Activated effector memory CD4-positive, alpha-beta T cell treated with Interleukin-2 at 50 U/mL for 16 hours (primary cell): ENCODE measurements at places on chromosomes 13 and 19.

- DNase-seq, result no peak
Measured at GRCh38 chr13:80889829-80890228, 548.9 kb upstream of the SPRY2 start.

GRCh38 chr13:72431981-72432682 is 295.3 kb downstream of the MZT1 start:
- DNase-seq, result no peak

- no peak for DNase-seq
Measured at GRCh38 chr13:77909827-77910226, 8.8 kb downstream of the EDNRB start.

GRCh38 chr13:99861771-99862170 is 109.8 kb downstream of the ZIC5 start:
- no peak for DNase-seq

DNA sequence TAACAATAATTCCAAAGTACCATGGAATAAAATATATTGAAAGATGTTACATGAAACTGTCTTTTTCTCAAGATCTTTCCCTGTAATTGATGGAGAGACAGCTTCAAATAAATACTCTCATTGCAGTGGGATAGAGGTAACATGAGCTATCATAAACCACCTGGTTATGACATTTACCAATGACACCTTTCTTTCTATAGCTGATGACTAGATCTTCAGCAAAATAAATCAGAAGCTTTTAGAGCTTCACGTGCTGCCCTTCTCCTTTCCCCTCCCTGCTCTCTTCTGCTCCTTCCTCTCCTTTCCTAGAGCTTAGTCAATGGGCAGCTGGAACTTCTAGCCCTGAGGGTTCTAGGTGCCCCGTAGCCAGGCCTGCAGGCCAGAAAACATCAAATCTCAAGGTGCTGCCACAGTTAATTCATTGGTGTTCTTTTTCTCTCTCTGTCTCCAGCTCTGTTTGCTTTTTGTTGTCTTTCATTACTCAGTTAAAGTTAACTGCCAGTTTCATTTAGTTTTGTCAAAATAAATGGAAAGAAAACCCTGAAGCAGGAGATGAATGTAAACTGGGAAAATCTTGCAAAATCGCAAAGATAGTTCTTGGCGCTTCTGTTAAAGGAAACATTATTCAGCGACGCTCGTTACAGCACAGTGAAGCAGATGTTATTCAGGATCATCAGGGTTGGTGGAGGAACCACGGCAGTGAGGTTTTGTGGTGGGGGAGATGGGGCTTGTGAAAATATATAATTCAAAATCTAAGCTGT is 8.3 kb upstream of the METTL21C start:
- DNase-seq, result no peak

DNA sequence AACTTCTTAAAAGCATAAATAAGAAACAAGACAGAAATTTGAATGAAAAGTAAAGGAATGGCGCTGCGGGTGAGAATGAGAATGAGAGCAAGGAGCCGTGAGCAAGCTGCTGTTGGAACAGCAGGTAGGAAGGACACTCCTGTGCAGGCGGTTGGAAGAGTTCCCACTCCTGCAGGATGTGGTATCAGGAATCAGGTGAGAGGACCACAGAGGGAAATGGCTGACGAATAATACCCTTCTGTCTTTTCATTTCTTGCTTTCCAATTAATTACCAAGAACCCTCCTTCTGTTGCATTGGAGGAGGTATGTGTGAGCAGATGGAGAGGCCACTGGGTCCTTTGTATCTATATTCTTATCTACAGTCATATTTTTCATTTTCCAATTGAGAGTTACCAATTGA is 1504.2 kb downstream of the EFNB2 start:
- DNase-seq, result no peak

DNA sequence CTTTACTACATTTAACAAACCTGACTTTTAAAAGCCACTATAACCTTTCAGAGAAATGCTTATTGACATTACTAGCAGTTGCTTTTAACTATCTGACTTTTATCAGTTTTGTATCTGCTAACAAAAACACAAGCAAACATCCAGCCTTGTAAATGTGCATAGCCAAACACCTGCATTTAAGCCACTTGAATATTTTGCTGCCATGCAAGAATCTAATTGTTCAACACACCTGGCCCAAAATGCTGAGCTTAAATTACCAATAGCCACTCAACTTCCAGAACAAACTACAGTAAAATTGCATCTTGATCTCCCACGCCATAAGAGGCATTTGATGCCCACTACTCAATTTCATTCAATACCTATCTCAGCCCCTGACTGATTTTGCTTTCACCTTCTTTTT is 9.3 kb downstream of the ZIC5 start:
- DNase-seq, result no peak

DNA sequence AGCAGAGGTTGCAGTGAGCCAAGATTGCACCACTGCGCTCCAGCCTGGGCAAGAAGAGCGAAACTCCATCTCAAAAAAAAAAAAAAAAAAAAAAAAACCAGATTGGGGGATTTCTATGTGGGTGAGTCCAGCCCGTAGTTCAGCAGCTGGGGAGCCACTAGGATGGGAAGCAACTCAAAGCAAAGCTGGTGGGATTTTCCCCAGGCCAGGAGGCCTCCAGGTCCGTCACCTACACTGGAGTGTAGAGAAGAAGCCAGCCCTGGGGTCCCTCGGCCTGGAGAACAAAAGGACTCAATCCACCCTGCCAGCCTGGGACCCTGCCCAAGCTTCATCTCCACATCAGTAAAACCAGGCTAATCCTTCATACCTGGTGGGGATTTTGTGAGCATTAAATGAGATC is 121.3 kb upstream of the CACNA1A start:
- DNase-seq, result no peak

DNA sequence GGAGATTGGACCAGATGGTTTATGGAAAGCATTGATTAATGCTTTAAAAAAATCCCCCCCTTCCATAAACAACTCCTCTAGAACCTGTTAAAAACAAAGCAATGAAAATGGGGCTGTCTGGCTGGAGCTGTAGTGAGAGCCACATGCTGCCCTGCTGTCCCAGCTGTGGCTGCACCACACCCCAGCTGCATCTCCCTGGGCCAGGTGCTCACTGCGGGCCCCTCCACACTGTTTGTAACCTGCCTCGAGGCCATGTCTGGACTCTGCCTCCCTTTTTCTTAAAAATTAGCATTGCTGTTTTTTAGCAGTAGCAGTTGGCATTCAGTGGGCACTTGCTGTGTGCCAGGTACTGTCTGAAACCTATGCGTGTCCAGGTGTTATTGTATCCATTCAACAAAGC is 15.2 kb upstream of the F2RL3 start:
- no peak for DNase-seq

GRCh38 chr19:48896191-48896720 is 2.3 kb downstream of the TULP2 start:
- no peak for DNase-seq

DNA sequence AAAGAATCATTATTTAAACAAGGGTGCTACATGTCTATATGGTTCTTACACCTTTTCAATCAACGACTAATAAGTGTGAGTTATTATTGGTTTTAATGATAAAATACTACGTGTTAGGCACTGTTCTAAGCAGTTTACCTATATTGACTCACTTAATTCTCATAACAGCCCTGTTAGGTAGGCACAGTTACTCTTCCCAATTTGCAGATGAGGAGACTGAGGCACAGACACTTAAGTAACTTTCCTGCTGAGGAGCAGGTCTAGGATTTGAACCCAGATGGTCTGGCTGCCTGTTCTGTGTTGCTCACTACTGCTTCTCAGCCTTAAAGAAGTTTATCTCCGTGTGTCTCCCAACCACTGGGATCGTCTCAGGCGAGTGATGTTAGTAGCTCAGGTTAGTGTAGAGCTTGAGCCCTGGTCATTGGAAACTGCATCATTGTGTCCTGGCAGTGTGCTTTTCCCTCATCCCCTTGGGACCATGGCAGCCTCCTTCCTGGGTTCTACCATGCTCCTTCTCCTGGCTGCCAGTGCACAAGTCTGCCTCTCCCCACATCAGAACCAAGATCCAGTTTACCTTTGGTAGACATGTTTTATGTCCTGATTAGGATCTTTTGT is 10.9 kb downstream of the UBAC2 start:
- DNase-seq, result no peak
